ENCODE measurements at places on chromosomes 5 and 9.

- DNase-seq: no peak
Observed at GRCh38 chr5:172178991-172179989, 8.7 kb downstream of the STK10 start.

DNA sequence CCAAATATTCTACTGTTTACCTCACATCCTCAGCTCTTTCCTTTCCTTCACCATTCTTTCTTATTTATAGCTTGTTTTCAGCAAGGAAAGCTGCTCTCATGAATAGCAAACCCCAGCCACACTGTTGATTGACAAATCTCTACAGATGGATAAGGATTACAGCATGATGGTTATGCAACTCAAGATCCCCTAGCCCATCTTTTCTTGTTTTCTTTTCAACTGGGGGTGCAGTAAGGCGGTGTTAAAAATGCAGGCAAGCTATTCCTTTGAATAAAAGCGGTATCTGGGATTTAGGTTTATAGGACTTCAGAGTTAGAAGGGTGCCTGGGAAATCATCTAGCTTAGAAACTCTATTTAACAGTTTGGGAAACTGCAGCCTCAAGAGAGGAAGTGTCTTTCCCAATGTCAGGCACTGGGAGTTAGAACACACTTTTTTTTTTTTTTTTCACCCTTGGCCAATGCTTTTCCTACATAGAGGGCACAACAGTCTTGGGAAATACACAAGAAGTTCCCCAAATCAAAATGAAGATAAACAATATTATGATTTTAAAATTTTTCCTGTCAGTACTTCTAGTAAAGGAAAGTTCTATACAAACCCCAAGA lies 2.6 kb downstream of the SPARC start:
- DNase-seq: no peak

- DNase-seq: no peak
Observed at GRCh38 chr5:150633429-150633828, 7.0 kb upstream of the SYNPO start.

DNA sequence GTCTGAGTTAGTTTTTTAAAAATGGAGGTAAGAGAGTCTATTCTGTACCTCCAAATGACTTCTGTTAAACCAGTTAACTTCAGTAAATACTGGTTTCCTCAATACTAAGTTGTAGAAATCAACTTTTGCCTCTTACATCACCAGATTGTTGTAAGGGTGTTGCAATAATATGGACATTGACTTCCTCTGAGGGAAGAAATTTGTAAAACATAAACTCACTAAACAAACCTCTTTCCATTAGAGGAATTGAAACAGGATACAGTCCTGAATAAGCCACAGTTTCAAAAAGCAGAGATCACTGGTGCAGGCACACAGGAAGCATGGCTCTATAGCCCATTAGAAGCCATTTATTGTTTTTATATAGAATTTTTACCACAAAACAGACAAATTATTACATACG lies 32.7 kb upstream of the SLCO6A1 start:
- no peak for DNase-seq

DNA sequence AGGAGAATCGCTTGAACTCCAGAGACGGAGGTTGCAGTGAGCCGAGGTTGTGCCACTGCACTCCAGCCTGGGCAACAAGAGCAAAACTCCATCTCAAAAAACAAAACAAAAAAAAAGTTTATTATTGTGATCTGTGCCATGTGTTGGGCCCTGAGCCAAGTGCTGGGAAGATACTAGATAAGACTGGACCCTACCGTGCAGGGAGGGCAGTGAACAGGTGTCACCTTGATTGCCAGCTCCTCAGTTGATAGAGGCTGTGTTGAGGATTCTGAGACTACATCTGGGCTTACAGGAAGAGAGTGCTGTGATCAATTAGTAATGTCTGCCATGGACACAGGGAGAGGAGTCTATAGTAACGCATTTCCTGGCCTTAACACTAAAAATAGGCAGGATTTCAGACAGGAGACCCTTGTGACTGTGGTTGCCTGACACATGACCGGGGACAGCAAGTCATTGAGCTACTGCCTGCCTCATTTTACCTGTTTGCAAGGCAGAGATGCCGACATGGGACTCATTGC lies 201.5 kb downstream of the C9orf50 start:
- no peak for DNase-seq

- DNase-seq: no peak
Observed at GRCh38 chr5:176737746-176738636, 72.4 kb upstream of the UNC5A start.
